Stimulated activated CD4-positive, alpha-beta T cell treated with anti-CD3 and anti-CD28 coated beads, Interleukin-12 subunit alpha, Interleukin-12 subunit beta, amount 100 ng/mL, for 48 hours (primary cell): ENCODE measurements at places on chromosomes 13 and 19.

DNA sequence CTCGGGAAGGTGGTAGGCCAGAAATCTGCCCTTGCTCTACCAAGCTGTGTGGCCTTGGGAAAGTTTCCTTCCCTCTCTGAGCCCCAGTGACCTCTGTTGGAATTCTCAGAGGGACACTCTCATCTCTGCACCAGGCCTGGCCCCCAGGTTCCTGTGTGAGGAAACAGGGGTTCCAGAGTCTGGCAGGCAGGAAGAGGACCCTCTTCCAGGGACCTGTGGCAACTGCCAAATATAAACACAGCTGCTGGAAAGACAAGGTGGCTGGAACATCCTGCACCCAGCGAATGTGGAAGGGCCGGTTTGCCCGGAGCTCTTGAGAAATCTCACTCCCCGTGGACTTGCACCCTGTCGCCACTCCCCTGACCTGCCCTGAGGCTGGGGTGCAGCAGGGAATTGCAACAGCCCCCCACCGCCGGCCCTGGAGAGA, 52.8 kb downstream of the GADD45B start:
- no peak for DNase-seq

DNA sequence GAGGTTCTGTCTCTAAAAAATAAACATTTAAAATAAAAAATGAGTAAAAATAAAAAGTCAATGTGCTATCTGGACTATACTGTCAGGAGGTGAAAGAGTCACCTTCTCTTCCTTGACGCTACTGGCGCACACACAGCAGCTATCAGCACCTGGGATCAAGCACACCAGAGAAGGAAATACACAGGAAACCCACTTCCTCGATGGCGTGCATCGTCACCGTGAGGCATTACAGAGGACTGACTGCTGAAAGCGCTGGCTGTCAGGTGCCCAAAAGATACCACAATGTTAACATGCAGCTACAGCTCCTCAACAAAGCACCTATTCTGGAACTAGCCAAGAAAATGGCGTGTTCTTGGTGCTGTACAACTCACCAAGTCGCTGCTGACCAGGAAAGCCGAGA, 6.1 kb downstream of the SLC35E1 start:
- peak; percentile 34 for DNase-seq

DNA sequence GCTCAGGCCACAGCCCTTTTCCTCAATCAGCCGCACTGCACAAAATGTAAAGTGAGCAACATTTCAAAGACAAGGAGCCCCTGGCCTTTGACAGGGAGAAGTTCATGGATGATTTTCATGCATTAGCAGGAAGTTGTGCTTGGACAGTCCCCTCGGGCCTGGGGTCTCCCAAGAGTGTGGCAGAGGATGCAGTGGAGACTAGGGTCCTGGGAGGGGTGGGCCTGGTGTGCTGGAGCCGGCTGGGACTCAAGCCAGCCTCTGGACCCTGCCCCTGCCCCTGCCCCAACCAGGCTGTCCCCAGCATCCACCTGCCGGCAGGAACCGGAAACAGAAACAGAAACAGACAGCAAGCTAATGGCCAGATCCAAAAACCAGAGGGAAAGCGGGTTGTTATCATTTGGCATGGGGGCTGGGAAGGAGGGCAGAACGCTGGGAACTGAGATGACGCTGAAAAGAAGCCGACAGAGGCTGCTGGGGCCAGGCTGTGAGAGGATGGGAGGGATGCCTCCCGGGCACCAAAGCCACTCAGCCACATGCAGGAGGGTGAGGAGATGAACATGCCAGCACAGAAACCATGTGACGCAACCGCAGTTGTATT, 2.3 kb downstream of the GAS6 start:
- no peak for DNase-seq

DNA sequence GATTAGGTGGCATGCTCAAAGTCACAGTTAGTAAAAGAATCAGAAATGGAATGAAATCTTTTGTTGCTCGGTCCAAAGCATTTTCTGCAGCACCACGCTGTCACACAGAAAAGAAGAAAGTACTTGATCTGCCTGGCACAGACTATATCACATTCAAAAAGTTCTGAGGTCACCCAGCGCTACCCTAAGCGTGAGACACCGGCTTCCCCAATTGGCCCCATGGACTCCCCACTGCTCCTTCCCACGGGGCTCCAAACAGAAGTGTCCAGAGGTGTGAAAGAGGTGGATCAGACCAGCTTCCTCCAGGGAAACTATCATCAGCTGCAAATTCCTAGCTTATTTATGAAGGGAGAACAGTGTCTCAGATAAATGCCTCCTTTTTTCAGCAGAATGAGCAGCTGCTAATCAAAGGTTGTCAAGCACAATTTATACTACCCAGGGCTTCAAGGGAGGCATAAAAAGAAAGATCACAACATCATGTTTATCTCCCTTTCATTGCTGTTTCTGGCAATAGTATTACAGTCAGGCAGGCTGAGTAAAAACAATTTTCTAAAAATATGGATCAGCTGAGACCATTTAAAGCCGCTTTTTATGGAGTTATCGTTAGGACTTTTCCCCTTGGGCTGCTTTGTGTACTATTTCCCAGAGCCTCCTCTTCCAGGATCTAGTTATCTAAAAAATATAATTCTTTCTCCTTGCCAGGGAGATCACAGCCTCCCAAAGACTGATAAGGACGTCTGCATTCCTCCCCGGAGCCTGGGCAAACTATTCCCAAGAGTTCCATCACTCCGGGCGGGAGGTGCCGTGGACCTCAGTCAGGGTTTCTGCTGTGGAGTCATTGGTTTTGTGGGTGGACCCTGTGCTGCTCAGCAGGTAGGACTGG, 208.0 kb downstream of the LHFPL6 start:
- DNase-seq = no peak

- no peak for DNase-seq
These were observed 4.0 kb downstream of the PDS5B start for GRCh38 chr13:32590266-32590665.

DNA sequence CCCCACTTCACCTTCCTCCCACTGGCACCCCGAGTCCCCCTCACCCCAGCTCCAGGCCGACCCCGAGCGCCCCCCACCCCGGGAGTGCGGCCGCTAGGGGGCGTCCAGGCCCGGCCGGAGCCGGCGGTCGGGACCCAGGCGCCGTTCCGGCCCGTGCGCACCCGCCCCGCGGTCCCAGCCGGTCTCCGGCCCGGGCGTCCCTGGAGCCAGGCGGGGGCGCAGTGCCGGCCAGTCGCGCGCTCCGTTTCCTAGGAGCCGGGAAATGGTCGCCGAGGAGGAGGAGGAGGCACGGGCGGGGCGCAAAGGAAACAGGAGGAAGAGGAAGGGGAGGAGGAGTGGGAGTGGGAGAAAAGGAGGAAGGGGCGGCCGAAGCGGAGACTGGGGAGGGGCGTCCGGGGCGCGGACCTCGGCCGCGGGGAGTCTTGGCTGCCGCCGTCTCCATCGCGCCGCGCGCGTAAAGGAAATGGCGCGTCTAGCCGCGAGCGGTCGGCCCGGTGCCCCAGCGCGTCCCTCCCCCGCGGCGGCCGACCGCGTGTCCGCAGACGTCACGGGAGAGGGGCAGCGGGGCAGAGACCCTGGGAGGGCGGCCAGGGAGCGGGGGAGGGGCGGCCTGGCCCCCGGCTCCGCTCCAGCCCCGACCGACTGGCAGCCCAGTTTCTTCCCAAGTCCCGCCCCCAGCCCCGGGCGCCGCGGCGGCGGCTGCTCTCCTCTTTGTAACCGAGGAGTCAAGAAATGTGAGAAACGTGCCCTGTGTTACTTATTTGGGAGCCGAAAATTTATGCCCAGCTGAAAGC, 1.1 kb upstream of the KCTD15 start:
- peak; percentile 50 for DNase-seq

DNA sequence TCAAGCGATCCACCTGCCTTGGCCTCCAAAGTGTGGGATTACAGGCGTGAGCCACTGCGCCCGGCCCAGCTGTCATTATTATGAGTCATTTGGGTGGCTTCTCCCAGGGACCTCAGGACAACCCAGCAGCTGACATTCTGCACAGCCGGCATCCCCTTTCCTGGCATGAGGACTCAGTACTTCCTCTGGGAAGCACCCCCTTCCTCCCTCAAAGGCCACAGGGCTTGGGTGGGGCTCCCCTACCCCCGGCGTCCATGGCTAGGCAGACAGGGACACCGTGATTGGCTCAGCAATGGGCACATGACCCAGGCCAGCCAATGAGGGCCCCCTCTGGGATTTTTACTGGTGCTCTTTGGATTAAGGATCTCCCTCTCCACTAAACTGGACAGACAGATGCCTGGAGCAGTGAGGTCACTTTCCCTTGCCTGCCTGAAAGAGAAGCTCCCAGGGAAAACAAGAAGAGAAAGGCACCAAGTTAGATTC, 6.0 kb downstream of the KANK2 start:
- DNase-seq = no peak
